Stimulated activated CD4-positive, alpha-beta T cell treated with anti-CD3 and anti-CD28 coated beads, TNF-alpha, amount 100 ng/mL, for 1 hour (primary cell): ENCODE measurements at places on chromosomes 3 and 15.

DNA sequence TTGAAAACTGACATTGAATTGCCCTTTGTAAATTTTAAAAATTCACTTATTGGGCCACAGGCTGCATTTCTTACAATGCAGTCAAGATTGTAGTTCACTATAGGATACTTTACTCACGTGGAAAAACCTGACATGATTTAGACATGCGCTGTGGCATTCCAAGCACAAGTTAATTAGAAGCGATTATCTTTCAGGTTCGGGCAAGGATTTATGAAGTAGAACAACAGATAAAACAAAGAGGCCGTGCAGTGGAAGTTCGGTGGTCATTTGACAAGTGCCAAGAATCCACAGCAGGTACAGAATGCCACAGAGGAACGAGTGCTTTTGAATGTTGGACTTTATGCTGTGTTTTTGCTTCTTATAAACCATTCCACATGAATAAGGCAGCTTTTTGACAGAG, 37.8 kb downstream of the GPR171 start:
- DNase-seq, result no peak

DNA sequence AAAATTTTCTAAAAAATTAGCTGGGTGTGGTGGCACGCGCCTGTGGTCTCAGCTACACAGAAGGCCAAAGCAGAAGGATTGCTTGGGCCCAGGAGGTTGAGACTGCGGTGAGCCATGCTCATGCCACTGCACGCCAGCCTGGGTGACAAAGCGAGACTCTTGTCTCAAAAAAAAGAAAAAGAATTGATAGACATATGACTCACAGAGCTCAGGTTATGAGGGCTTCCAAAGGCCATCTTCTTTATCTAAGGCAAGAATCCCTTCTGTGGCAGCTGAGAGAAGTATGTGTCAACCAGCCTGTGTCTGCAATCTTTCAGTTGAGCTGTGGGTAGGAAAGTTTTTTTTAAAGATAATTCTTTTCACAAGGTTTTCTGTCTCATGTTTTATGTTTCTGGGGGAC, 53.9 kb downstream of the MRPS25 start:
- no peak for DNase-seq

GRCh38 chr15:39181940-39182339, 398.9 kb upstream of the THBS1 start:
- DNase-seq, result no peak

- no peak for DNase-seq
Measured at GRCh38 chr3:81500039-81500438, 261.4 kb downstream of the GBE1 start.

DNA sequence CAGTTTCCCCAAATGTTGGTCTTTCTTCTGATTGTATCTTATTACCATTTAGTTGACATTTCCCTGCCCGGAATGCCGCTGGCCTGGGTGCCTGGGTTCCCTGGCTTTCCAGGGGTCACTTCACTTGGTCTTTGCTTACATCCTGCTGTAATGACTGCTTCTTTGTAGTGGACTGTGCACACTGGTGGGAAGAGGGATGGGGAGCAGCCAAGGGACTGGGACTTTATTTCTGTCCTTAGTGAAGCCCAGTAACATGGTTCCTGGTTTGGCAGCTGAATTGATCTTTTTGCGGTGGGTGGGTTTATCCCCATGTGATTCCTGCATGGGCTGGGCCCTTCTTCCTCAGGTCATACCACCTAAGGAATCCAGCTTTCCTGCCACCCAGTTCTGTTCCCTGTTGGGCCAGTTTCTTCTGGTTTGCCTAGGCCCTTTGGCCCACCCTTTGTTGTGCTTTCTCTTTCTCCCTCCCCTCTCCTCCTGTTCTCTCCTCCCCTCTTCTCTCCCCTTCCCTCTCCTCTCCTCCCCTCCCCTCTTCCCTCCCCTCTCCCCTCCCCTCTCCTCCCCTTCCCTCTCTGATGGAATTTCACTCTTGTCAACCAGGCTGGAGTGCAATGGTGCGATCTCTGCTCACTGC, 41.9 kb downstream of the TRIM71 start:
- DNase-seq, result no peak

DNA sequence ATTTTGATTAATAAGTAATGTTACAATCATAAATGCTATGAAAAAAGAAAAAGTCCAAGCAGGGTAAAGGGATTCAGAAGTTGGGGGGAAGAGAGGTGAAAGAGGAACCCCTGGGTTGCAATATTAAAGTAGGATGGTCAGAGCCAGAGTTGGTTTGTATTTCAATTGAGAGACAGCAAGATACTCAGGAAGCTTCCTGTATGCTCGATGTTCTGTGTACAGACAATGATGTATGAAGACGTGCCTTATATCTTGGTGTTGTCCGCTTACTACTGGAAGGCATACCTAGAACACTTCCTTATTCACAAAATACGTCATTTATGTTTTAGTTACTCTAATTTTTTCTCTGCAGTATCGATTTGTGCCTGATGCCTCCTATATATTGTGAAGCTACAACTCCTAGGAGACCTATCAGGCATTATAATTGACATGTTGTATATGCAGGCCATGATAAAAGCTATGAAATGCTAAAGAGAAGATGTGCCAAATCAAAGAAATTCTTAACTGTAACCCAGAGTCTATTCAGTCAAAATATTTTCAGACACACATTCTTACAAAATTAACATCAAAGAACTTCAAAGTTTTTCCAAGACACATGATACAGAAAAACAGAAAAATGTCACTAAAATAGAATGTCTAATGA, 87.5 kb downstream of the TBL1XR1 start:
- no peak for DNase-seq

DNA sequence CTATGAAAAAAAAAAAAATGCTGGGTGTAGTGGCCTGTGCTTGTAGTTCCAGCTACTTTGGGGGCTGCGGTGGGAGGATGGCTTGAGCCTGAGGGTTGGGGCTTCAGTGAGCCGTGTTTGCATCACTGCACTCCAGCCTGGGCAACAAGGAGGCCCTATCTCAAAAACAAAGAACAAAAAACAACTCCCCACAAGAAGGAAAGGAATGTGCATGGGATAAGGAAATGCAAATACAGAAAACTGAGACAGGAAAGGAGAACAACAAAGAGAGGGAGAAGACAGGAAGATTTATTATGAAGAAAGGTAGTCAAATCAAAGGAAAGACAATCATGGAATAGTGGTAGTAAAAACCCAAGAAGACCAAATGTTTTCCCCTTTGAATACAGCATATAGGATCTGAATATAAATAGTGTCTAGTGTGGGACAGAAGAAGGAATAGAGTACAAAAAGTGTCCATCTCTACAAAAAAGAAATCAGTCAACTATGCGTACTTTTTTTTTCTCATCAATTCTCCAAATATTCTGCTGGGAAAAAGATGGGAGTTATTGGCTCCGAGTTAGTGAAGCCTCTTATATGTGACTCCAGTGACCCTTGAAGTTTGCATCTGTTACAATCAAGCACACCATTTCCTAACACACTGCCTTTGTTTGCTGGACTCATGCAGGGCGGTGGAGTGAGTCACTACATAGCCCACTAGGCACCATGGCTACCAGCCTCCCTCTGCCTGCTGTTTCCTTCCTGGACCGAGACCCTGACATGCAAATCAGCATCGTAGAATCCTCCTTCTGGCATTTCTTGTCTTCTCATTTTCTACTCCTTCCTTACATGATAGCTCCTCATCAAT, 101.2 kb upstream of the PTX3 start:
- no peak for DNase-seq

DNA sequence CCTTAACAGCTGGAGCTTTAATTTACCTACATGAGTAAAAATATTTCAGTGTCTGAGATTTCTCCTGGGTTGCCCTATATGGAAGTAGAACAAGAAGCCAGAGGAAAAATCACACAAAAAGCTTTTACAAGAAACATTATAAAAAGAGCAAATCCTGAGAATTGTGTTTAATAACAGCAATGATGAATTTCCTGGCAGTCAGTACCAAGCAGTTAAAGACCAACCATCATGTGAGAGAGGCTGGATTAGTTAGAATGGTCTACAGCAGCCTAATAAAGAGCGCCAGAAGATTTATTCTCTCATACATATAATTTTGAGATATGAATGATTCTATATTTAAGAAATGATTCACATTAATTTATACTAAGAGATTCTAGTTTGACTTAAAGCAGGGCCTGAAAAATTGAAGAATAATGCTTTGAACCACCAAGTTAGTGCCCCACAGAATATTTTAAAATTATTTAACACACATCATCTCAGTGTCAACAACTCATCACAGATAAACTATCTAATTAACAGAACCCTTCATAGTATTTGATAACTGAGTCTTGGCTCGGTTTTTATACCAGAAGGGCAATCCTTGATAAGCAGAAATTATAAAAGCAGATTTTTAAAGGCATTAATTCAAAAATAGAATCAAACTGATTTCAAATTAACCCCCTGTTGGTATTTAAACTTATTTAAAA, 59.9 kb upstream of the DPH6 start:
- DNase-seq, result no peak

DNA sequence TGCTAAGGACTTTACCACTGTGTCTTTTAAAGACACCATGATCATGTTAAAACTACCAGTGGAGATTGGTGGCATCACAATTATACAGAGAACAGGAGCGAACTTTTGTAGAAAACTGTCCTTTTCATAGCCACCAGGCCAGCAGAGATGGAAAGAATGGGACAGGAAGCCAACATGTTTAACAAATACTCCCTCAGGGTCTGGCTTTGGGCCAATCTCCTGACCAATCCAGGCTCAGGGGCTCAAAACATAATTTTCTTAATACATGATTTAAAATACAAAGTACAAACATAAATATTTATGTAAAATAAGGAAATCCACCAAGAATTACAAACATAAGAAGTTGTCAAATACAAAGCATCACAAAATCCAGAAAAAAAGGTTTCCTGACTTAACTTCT, 266.0 kb downstream of the VPS13C start:
- DNase-seq, result no peak

- DNase-seq, result peak; percentile 0
Measured at GRCh38 chr15:85543741-85544155, 163.3 kb downstream of the AKAP13 start.

DNA sequence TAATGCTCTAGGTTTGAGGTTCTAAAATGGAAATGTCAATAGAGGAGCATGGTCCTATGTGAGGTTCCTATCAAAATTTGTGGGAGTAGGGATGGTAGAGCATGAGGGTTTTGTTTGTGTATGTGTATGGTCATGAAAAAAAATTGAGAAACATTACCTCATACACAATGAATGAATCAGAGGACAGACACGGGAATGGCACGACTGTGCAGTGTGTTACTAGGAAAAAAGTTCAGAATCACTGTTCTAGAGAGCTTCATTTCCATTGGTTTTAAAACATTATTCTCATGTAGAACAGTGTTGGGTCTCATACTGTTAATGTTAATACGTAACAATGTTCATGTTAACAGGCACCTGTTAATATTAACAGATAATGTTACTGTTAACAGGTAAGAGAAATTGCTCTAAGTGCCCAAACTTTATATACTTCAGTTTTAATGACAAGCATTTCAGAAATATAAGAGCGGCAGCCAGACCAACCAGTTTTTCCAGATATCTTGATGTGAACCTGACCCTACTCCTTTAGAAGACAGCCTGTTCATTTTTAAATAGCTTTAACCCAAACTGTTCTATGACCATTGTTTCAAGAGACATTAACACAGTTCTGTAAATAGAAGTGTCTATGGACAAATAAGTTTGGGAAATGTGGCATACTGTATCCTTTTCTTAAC, 48.0 kb downstream of the SLC15A2 start:
- no peak for DNase-seq

GRCh38 chr15:32763295-32763694, 45.5 kb downstream of the GREM1 start:
- DNase-seq, result no peak

GRCh38 chr3:112653881-112654300, 12.9 kb upstream of the CCDC80 start:
- DNase-seq, result no peak

DNA sequence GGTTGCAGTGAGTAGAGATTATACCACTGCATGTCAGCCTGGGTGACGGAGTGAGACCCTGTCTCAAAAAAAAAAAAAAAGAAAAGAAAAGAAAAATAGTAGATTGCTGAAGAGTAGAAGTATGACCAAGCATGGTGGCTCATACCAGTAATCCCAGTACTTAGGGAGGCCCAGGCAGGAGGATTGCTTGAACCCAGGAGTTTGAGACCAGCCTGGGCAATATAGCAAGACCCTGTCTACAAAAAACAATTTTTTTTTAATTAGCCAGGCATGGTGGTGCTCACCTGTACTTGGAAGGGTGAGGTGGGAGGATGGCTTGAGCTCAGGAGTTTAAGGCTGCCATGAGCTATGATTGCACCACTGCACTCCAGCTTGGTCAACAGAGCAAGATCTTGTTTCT, 2.5 kb downstream of the NKTR start:
- no peak for DNase-seq

DNA sequence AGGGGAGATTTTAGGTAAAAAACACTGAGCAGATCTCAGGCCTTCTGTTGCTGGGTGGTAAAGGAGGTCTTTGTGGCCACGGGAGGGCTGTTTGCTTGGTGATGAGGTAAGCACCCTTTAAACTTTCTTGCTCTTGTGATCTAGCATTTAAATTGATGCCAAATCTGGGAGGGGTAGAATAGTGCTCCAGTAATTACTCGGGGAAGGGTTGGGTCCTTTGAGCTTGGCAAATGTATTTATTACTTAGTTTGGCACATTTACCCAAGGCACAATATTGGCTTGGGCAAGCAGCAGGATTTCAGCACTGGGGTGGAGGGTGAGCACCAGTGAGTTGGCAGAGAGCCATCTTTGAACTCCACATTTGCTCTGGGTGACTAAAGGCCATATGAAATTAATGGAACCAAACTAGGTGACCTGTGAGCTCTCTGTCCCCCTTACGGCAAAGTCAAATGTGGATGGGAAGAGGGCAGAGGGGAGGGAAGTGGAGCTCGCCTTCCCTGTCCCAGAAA, 185.9 kb upstream of the ONECUT1 start:
- DNase-seq, result no peak

- no peak for DNase-seq
Measured at GRCh38 chr3:41751597-41751996, 210.3 kb downstream of the ULK4 start.

GRCh38 chr15:32871883-32872282, 154.1 kb downstream of the GREM1 start:
- DNase-seq, result no peak

GRCh38 chr3:150399060-150399459, 9.0 kb upstream of the TSC22D2 start:
- DNase-seq, result no peak

DNA sequence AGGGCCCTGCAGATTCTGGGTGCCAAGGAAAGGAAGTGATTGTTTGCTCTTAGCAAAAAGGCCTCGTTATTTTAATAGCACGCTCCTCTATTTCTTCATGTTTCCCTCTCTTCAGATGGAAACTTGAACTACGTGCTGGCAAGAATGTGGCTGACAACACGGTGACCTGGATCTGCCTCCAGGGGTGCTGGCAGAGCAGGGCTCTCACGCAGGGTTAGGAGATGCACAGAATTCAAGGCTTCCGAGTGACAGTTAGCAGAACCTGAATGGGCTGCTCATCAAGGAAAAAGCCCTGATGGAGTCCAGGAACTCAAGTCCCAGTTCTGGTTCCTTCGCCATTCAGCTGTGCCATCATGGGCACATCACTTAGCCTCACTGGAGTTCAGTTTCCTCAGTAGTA, 22.7 kb downstream of the CYP19A1 start:
- DNase-seq, result no peak

GRCh38 chr3:128665362-128666021, 14.9 kb upstream of the RPN1 start:
- DNase-seq, result no peak

- no peak for DNase-seq
Measured at GRCh38 chr3:9278498-9278897, 29.1 kb upstream of the SRGAP3 start.
